HS-5 (cell line): ENCODE measurements at places on chromosomes 13 and 19.
A peak's percentile ranks its signal among the peaks of the same experiment; 100 is the strongest.

DNA sequence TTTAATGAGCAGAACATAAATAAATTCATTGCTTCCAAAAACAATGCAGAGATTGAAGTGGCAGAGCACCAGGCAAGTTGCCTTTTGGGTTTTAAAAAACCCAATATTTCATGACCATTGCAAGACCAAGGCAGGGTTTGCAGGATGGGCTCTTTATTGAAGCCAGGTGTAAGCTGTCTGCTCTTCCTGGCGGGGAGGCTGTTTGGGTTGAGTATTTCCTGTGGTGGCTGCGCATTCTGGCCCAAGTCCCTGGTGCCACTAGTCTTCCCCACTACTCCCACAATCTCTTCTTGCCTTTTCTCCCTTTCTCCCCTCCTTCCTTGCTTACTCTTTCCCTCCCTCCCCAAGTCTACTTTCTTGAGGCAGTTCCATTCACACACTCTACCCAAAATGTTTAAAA is 116.4 kb downstream of the AKAP11 start:
- DNase-seq: no peak

DNA sequence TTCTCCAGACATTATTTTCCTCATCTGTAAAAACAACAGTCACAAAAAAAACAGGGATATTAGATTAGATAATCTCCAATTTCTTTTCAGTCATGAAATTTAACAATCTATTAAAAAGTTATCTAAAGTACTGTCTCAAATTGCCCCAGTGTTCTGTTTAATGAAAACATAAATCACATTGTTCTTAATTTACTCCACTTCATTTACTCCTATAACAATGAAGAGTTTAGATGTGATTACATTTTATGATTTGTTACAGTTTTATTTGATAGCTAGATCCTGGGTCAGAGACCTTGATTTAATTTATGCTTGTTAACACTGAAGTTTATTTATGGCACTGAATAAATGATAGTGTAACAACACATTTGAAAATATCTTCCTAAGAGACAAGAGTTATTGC is 230.2 kb upstream of the TRPC4 start:
- DNase-seq: no peak

DNA sequence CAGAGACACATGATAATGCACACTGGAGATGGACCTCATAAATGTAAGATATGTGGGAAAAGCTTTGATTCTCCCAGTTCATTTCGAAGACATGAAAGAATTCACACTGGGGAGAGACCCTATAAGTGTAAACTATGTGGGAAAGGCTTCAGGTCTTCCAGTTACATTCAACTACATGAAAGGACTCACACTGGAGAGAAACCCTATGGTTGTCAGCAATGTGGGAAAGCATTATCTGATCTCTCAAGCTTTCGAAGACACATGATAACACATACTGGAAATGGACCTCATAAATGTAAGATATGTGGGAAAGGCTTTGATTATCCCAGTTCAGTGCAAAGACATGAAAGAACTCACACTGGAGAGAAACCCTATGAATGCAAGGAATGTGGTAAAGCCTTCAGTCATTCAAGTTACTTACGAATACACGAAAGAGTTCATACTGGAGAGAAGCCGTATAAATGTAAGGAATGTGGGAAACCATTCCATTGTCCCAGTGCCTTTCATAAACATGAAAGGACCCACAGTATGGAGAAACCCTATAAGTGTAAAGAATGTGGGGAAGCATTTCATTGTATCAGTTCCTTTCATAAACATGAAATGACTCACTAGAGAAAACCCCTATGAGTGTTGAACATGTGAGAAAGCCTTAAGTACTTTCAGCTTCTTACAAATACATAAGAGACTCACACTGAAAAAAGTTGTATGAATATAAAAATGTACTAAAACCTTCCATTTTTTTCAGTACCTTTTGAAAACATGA is 14.7 kb downstream of the ZNF441 start:
- DNase-seq: no peak

DNA sequence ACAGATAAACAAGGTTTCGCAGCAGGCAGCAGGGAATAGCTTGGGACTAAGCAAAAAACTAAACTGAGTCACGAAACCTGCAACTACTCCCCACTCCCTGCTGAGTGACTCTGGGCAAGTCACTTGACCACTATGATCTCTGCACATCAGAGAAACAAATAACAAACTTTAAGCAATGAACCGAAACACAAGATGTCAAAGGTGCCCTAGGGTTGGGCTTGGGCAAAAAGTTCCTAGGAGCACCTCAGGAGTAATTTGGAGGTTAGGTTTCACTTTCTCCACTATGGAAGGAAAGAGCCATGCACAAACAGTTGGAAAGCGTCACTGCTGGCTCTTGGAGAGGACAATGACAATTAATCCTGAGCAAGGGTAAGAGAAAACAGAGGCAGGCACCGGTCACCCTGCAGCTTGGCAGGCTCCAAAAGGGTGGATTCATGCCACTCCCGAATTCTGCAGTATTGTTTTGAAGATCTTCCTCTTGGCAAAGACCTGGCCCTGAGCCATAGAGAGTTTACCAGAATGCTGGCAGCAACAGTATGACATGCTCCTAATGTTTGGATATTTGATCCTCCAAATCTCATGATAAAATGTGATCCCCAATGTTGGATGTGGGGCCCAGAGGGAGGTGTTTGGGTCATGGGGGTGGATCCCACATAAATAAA is 60.3 kb downstream of the CRYL1 start:
- DNase-seq: no peak

DNA sequence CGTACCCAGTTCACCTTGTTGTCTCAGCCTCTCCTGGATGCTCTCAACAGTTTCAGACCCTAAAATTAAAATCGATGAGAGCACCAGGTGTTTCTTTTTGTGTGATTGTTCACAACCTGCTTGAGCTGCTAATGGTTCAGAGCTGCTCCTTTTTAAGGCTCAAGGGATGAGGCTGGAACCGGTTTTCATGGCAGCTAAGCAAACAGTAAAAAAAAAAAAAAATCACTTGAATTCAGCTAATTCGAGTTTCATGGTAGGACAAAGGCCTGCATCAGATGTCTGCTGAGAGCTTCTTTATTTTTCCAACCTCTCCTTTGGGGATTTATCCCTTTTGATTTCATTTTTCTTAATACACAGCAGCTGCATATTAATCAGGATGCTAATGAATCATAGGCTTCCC is 6.5 kb downstream of the SYCE2 start:
- no peak for DNase-seq

- DNase-seq: no peak
These were observed 360 bp upstream of the ZNF69 start for GRCh38 chr19:11887234-11887610.

DNA sequence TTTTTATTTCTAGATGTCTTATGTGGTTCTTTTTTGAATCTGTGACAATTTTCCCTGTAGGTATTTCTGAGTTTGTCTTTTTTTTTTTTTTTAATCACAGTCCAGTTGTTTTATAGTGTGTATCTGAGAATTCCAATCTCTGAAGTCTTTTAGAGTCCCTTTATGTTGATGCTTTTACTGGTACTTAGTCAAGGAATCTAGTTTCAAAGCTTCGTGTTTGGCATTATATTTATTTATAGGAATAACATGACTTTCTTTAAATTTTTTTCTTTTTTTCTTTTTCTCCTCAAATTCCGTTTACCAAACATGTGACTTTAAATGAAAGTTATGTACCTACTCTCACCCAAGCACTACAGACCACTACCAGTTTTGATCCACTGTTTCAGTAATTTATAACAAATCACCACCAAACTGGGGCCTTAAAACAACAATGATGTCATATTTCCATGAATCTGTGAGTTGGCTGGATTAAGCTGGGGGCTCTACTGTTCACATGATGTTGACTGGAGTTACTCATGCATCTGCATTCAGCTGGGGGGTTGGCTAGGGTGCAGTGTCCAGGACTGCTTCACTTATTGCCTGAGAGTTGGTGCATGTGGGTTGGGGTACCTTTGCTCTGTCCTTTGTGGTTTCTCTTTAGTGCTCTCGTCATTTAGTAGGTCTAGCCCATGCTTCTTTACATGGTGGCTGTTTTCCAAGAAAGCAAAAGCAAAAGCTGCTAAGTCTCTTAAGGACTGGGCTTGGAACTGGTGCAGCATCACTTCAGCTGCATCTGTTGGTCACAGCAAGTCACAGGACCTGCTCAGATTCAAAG is 22.3 kb downstream of the KCTD4 start:
- no peak for DNase-seq

DNA sequence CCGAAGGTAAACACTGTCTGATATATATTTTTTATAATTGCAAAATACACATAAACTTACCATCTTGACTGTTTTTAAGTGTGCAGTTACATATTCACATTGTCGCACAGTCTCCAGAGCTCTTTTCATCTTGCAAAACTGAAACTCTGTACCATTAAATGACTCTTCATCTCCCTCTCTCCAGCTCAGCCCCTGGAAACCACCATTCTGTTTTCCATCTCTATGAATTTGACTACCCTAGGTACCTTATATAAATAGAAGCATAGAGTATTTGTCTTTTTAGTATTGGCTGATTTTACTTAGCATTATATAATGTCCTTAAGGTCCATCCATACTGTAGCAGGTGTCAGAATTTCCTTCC is 45.8 kb downstream of the LRCH1 start:
- no peak for DNase-seq

DNA sequence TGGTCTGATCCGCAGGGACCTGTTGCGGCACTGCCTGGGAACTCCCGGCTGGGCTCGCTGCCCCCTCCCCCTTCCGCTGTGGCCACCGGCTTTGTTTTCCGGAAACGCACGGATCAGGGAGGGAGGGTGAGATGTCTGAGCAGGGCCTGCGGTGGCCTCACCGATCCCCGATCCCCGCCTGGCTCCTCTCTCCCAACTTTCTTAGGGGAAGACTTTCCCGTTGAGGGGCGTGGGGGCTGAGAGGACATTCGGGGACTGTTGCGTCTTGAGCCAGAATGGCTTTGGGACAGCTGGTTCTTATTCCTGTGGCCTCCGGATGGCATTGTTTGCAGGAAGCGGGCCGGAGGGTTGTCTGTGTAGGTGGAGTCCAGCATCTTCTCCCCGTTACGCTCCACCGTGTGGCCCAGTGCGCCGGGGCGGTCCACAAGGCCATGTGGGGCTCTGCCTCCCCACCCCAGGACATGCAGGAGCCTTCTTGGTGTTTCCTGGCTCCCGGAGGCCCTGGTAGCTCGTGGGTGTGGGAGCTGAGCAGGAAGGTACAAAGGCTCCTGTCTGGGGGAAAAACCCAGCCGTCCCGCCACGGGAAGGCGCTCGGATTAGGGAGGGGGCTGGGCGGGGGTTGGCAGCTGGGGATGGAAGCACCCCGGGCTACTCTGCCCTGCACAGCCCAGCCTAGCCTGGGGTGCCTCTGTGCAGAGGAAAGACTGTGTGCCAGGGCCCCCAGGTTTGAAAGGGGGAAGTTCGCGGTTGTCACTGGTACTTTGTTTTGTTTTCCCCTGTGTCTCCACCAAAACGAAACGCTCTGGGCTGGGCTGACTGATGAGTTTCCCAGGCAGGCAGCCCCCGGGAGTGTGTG is 1.3 kb downstream of the CSNK1G2 start:
- DNase-seq: no peak

- no peak for DNase-seq
These were observed 155.5 kb upstream of the VSTM2B start for GRCh38 chr19:29370276-29370675.

DNA sequence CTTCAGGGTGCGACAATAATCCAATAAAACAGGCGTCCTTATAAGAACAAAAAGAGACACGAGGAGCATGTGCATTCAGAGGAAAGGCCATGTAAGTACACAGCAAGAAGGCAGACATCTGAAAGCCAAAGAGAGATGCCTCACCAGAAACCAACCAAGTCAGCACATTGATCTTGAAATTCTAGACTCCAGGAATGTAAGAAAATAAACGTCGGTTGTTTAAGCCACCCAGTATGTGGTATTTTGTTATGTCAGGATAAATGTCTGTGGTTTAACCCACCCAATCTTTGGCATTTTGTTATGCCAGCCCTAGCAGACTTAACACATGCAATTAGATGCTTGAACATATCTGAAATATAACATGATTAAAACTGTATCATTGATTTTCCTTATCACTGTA is 452.0 kb downstream of the SLITRK6 start:
- DNase-seq: no peak

- DNase-seq: peak; percentile 49
These were observed 75.8 kb upstream of the UBAC2 start for GRCh38 chr13:99124794-99125316.

DNA sequence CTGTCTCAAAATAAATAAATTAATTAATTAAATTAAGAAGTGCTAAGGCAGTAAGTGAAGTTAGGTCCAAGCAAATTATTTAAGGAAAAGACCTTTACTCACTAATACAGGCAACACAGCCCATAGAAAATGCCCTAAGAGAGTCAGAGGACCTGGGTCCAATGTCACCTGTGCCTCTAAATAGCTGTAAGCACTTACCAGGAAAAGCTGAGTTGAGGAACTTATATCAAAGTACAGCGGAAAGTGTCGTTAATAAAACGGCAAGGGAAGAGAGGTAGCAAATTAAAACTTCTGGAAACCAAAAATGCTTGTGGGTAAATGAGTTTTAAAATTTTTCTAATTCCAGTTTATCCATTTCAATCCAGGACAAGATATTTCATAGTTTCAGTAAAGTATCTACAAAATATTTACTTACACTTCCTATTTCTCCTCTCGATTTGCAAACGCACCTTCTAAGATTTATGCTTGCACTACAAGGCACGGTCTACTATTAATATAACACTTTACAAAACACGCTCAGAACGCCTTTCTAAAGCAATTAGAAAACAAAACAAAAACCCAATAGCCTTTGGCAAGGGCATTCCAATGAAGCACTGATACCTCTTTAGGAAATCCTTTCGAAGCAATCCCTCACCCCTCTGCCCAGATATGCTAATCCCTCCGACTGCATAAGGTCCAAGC is 963 bp downstream of the VPS36 start:
- no peak for DNase-seq
